ENCODE measurements at places on chromosomes 2 and 18. TPM values are rescaled to one million over a fixed set of nuclear protein-coding genes. Genes with fewer than 3 reads are reported as not detected.

C1GALT1C1L gene
- 0.17 TPM for total RNA-seq

GRCh38 chr2:241358470-241358869, 2.4 kb downstream of the FARP2 start:
- peak; percentile 88 for DNase-seq

GRCh38 chr2:215594766-215595165, 158.9 kb upstream of the FN1 start:
- DNase-seq, result peak; percentile 45

GRCh38 chr2:20551260-20551944, 99.5 kb downstream of the HS1BP3 start:
- DNase-seq, result peak; percentile 52

FAM237A gene
- not detected for total RNA-seq

DNA sequence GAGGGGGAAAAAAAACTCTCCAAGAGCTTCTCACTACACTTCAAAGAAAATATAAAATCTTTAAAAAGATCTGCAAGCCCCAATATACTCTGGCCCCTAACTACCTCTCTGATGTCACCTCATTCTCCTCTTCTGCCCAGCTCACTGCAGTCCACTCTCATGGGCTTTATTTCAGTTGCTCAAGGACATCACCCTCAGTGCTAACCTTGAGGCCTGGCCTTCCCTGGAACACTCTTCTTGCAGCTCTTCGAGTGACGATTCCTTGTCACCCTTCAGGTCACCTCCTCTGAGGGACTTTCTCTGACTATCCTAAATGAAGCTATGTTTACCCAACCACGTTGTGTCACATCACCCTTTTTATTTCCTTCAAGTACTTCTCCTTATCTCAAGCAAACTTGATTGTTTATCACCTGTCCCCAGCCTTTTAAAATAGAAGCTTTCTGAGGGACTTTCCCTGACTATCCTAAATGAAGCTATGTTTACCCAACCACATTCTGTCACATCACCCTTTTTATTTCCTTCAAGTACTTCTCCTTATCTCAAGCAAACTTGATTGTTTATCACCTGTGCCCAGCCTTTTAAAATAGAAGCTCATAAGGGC, 10.4 kb downstream of the RTTN start:
- no peak for DNase-seq

CNDP1 gene
- not detected for total RNA-seq

C2orf81 gene
- 0.17 TPM for total RNA-seq

- peak; percentile 42 for DNase-seq
These were observed 24.9 kb downstream of the ACAA2 start for GRCh38 chr18:49788327-49788898.

POMC gene
- 2.8 TPM for total RNA-seq

GRCh38 chr2:9740382-9741073, 102.7 kb upstream of the TAF1B start:
- DNase-seq, result no peak

- no peak for DNase-seq
These were observed 14.7 kb downstream of the ROCK2 start for GRCh38 chr2:11329776-11330175.

STAT4 gene
- 0.51 TPM for total RNA-seq

- peak; percentile 75 for DNase-seq
These were observed 59.6 kb downstream of the SPIRE1 start for GRCh38 chr18:12598181-12598930.

AFF3 gene
- total RNA-seq, result not detected

DNA sequence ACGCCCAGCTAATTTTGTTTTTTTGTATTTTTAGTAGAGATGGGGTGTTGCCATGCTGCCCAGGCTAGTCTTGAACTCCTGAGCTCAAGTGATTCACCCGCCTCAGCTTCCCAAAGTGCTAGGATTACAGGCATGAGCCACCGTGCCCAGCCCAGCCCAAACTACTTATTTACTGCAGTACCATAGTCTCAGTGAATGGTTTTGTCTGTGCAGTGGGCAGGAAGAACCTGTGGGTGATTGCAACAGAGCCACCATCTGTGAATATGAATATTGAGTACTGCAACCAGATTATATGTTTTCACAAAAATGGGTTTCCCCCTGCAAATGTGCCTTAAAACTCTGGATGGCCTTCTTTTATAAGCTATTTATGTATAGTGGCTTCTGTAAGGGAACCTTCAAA, 9.1 kb downstream of the MPPE1 start:
- no peak for DNase-seq

Data from dermis blood vessel endothelial cell (primary cell).